ENCODE measurements at places on chromosomes 7 and 10.

- DNase-seq, result no peak
Observed at GRCh38 chr7:45102785-45103712, 8.4 kb downstream of the TBRG4 start.

GRCh38 chr10:24496906-24497305, 226.8 kb downstream of the ARHGAP21 start:
- no peak for DNase-seq

DNA sequence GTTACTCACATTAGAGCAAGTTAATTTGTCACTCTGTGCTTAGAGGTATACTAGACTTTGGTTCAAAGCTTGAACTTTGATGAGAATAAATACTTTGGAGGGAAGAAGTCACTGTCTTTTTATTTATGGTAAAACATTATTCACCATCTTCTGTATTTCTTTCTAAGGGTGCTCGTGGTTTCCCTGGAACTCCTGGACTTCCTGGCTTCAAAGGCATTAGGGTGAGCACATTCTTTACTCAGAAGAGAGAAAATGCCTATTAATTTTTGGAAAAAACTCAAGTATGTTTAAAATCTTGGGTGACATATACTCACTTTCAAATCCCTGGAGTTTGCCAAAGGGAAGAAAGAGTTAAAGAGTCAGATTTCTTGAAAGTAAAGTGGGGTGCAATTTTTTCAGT, 10.8 kb downstream of the COL1A2 start:
- DNase-seq, result no peak

DNA sequence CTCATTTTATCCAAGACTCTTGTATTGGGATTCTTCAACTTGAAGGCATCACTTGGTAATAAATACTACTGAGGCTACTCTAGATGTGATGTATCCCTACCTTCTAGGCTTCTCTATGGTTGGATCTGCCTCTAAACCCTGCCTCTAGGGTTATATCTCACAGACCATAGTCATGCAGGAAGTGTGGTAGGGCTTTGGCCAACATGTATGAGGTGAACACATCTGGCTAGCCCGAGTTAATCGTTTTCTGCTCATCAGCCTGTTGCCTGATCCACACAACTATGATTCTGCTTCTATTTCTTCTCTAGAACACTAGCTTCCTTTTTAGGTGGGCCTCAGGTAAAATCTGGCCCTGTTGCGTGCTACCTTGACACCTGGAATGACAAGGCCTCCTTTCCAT, 78.7 kb upstream of the NME8 start:
- no peak for DNase-seq

DNA sequence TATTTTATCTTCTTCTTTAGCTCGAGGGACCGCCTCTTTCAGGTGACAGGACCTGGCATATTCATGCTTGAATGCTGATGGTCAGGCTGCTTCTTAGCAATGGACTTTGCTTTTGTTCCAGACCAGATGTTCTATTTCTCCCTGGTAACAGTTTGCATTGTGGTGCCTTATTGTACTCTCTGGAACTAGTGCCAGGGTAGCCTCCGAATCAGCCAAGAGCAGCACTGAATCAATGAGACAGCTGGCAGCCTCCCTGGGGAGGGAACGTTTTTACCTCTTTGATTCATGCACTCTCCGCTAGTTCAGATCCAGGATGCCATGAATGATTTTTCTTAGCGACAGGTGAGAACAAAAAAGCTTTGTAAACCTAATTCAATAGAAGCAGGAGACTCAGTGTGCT, 54.1 kb upstream of the NXPH1 start:
- no peak for DNase-seq

DNA sequence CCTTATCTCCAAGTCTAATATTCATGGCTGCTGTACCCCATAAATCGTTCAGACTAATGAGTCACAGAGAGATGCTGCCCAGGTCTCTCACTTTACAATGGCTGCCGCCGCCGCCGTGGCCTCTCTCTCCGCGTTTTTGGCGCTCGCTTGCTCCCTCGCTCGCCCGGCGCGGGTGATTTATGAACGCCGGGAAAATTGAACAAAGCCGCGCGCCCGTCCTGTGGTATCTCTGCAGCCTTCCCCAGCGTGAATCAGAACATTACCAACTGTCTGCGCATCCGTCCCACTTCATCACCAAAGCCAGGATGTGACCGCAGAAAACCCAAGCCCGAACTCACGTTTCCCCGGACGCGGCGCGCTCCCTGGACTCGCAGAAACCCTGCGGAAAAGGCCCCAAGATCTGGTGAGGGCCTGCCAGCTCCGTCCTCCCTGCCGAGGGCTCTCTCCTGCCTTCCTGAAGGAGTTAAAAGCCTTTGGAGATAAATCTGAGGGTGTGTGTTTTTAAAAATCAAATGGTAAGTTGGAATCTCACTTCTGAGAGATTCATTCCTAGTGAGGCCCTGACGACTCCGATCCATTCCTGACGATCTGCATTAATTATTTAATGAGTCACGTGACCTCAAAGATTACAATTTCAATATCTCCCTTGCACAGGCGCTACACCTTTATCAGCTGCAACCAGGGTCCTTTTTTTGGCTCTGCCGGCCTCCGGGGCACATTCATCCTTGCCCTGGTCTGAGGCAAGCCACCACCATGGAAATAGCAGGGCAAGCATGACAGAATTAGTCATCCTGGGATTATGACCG, 6.3 kb downstream of the HOXA4 start:
- DNase-seq, result no peak

DNA sequence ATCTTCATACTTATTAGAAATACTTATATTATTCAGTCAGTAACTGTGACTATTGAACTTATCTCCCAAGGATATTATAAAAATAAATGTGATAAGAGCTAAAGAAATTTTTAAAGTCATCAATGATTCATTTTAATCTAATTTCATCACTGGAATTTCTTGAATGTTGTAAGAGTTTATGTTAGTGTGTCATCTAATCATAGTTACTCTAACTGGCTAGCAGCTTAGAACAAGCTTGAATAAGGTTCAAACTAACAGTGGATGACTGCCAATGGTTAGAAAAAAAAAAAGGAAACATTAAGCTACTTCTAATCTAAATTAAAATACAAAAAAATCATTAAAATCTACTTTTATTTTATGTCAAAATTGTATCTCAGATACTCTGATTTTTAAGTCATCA, 1066.3 kb downstream of the CNTNAP2 start:
- no peak for DNase-seq

GRCh38 chr7:34723866-34724490, 66.0 kb downstream of the NPSR1 start:
- no peak for DNase-seq

GRCh38 chr7:77549106-77549870, 12.2 kb downstream of the PTPN12 start:
- no peak for DNase-seq

- DNase-seq, result no peak
Observed at GRCh38 chr7:136339464-136339863, 362.3 kb upstream of the MTPN start.

DNA sequence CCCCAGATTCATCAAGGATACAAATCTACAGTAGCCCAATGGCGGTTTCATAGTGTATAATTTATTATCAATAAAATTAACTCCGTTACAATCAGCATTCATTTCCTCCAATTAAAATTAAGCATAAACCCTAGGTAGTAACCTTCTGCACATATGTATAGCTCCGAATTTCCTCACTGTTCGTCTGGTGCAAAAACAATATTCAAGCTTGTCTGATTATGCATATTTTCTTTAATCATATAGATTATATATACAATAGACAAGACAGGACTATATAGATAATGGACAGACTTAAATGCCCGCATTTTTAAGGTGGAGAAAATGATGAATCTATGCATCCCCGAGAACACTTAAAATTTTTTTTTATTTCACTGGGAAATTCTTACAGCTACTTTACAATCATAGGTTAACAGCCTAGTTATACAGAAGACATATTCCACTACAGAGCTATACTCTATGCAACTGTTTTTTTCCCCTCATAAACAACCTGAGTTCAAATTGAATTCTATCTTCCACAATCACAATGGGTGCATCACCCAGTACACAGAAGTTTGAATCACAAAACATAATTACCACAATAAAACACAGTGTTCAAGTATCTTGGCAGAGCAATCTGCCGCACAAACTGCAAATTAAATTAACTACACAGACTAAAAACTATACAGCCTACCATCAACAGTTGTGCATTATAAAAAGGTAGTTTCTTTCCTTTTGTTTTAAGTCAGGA, 2.6 kb downstream of the HOXA9 start:
- no peak for DNase-seq

GRCh38 chr10:88848499-88848898, 3.1 kb downstream of the ANKRD22 start:
- no peak for DNase-seq

DNA sequence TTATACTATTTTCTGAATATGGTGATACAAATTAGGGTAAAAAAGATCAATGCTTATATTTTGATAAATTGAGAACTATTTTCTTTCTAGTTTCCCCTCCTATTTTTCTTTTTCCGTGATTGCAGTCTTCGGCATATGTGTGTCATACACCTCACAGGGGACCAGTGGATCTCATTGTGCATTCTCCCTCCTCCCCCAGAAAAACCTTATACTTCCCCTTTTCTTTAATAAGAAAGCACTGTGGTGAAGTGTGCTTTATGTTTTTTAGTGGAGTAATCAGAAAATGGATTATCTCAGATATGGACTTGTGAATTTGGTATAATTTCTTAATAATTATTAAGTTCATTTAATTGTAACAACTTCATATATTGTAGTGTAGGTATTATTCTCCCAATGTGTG, 72.8 kb downstream of the BICC1 start:
- no peak for DNase-seq

- no peak for DNase-seq
Observed at GRCh38 chr10:11431216-11431555, 180.3 kb downstream of the USP6NL start.

DNA sequence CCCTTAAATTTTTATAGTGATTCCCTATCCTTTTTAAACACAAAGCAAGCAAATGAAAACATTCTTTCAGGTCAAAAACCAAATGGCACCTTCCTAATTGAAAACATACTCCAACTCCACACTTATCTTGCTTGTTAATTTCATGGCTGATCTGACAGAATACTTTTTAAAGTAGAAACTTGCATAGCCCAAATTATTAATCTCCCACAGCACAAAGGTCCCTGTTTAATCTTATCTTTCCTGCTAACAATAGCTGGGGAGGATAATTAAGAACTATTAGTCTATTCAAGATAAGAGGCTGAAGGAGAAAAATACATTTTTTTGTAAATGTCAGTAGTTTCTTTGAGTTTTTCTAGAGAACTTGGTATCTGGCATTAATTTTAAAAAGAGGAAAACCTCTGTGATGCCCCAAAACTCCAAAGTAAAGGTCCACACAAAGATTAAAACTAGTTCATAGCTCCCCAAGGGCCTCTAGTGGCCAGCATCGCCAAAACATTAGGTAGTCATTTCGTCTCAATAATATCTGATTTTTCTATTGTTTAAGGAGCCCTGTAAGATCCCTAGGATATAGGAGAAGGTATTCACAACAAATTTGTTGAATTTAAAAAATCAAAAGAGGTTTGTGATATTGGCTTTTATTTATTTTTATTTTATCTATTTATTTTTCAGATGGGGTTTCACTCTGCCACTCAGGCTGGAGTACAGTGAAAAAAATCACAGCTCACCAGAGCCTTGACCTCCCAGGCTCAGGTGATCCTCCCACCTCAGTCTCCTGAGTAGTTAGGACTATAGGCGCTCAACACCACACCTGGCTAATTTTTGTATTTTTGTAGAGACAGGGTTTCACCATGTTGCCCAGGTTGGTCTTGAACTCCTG, 14.7 kb downstream of the CDNF start:
- DNase-seq, result no peak

- DNase-seq, result no peak
Observed at GRCh38 chr7:104005197-104005596, 15.7 kb upstream of the RELN start.

GRCh38 chr10:43237631-43238446, 29.0 kb downstream of the RASGEF1A start:
- DNase-seq, result no peak

DNA sequence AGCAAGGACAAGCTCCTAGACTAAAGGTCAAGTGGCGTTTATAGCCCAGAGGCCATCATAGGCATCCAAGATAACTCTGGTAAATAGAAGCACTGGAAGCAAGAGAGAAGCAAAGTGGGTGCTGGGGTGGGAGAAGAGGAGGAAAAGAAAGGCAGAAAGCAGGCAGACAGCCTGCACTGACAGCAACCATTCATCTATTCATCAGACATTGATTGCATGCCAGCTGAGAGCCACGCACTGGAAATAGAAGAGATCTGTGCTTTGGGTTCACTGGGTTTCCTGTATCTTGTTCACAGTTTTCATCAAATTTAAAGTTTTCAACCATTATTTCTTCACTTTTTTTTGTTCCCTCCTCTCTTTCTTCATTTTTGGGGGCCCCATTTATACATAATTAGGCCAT, 4.7 kb upstream of the SLIT1 start:
- DNase-seq, result no peak

- DNase-seq, result no peak
Observed at GRCh38 chr10:531541-531940, 157.9 kb downstream of the DIP2C start.

- DNase-seq, result no peak
Observed at GRCh38 chr10:2935647-2936386, 131.5 kb upstream of the PFKP start.

GRCh38 chr10:120184547-120185337, 272.3 kb upstream of the PLPP4 start:
- no peak for DNase-seq

GRCh38 chr10:98469001-98469931, 22.5 kb upstream of the HPS1 start:
- no peak for DNase-seq

GRCh38 chr7:88322151-88322550, 15.5 kb upstream of the STEAP4 start:
- no peak for DNase-seq

GRCh38 chr7:37504801-37505200, 56.1 kb upstream of the ELMO1 start:
- no peak for DNase-seq

- DNase-seq, result no peak
Observed at GRCh38 chr10:123393170-123393569, 239.0 kb downstream of the BUB3 start.

DNA sequence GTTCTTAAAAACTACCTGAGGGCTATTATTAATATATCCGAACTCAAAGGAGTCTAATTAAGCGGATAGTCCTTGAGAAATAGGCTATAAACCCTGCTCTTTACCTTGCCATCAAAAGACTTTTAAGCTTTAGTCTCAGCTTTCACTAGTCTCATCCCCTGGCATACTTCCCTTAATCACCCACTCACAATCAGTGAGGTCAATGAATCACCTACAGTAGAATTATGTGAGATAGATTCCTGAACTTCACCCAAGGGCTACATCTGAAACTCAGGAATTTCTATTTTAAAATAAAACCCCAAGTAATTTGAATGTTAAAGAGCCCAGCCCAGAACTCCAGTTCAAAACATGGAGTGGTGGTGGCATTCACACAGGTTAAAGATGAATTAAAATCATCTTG, 108.7 kb downstream of the ETV1 start:
- DNase-seq, result no peak

GRCh38 chr10:36538953-36539586, 586.3 kb upstream of the ANKRD30A start:
- DNase-seq, result no peak

GRCh38 chr7:48728799-48729198, 195.5 kb upstream of the CDC14C start:
- no peak for DNase-seq

Data from activated T-helper 2 cell treated with anti-CD3 and anti-CD28 coated beads, Interferon-gamma antibody, Interleukin-2, Interleukin-4, amounts not matched to agents 10 μg/mL and 5 μg/mL and 100 μg/mL, durations not matched to agents 14 hours and 24 hours and 36 hours (primary cell).